ENCODE measurements at places on chromosomes 1 and 21. TPM values are rescaled to one million over a fixed set of nuclear protein-coding genes. Genes with fewer than 3 reads are reported as not detected.
A peak's percentile ranks its signal among the peaks of the same experiment; 100 is the strongest.

SDC3 gene
- 13.1 TPM for total RNA-seq

FAM72D gene
- total RNA-seq: 0.72 TPM

NR5A2 gene
- under 0.01 TPM for total RNA-seq

- DNase-seq: peak; percentile 63
Observed at GRCh38 chr1:206021626-206022365, 1.9 kb downstream of the CTSE start.

DNA sequence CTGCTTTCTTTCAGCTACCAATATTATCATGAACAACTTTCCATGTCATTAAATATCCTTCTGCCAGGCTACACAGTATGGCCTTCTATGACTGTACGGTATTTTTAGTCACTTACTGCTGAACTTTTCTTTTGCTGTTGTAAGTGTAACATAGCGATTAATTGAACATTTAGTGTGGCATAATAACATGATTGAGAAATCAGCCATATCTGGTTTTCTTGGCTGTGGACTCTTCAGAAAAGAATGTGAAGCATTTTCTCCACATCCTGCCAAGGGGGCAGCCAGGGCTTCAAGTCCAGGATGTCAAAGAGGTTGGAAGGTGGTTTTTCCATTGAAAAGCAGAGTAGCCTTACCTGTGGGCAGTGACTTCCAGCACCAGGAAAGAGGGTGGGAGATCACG lies 8.8 kb upstream of the AHCYL1 start:
- DNase-seq: peak; percentile 85

GRCh38 chr21:29730281-29730680 lies 209.5 kb downstream of the GRIK1 start:
- no peak for DNase-seq

DNA sequence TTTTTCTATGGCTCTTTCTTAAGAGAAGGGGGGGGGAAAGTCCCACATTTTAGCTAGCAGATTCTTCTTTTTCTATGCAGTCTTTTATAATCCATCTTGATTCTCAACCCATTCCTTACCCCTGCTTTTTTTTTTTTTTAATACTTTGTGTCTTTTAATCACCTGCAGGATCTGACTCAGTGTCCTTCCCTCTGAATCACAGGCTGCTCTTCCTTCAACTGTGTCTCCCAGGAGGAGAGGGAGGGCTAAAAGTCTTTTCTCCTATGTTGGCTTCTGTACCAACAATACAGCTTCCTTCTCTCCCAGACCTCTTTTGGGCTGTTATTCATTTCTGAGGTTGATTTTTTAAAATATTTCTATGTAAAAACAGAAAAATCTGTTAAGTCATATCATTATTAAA lies 686.2 kb downstream of the ADGRL2 start:
- DNase-seq: no peak

GRCh38 chr1:7888248-7889081 lies 35.6 kb upstream of the UTS2 start:
- DNase-seq: peak; percentile 56

DNA sequence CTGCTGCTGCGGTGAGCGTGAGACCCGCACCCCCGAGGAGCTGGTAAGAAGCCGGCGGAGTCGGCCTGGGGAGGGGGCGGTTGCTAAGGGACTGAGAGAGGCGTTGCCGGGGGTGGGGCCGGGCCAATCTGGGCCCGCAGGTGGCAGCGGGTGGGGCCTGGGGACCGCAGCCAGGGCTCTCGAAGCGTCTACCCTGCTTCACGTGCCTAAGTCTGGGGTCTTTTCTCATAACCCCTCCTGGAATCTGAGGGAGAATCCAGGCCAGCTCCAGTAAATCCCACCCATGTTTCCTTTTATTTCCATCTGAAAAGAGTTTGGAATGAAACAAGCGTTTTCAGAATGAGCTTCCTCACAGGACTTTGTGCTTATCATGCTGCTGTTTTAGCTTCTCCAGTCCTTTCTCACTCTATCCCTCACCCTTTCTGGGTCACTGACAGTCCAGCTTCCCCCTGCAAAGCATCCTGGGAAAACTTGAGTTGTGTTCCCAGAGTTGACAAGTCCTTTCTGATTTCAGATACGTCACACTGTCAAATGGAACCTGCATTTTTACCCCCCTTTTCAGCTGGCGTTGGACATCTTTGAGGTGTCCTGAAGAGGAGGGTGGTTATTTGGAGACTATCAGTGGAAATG lies 431 bp downstream of the CLCN6 start:
- peak; percentile 21 for DNase-seq

GRCh38 chr1:67166196-67166595 lies at the start of gene IL23R:
TSS of gene IL23R (plus strand) at chr1:67166454. CDS start at chr1:67168121, 1,667 bp downstream.
- no peak for DNase-seq

- DNase-seq: no peak
Observed at GRCh38 chr1:208333676-208334075, 89.5 kb upstream of the PLXNA2 start.

DNA sequence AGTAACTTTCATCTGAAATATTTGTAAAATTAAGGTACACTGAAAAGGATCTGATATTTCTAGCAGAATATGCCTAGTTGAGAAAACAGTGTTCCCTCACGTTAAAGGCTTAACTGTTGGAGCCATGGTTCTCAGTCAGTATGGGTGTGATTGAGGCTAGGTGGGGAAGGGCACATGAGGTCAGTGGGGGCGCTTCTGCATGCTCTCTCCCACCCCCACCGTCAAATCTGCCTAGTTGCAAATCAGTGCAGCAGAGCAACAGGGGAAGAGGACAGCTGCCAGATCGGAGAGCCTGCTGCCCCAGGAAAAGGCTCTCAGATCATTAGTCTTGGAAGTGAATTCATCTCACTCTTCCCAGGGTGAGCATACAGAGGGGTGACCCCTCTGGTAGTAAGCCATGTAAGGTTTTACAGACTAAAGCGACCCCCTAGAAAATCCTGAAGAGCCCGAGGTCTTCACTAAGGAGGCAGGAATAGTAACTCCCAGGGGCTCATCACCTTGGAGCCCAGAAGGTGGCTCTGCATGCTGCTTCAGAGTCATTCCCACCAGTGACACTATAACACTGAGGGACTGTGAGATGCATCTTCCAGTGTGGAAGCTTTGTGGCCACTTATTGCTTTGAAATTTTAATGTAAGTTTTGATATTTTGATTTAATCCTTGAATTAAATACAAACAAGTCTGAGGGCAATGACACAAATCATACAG lies 83.1 kb upstream of the BARHL2 start:
- DNase-seq: no peak

DNA sequence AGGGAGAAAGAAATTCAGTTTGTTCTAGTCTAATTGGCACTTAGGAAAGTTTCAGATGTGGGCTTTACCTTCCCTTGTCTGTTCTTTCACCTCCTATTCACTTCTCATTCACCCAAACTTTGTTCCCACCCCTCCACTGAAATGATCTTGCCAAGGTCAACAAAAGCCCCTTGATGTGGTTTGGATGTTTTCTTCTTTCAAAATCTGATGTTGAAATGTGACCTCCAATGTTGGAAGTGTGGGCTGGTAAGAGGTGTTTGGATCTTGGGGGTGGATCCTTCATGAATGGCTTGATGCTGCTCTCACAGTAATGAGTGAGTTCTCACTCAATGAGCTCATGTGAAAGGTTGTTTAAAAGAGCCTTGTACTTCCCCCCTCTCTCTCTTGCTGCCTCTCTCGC lies 379.3 kb downstream of the HHIPL2 start:
- DNase-seq: no peak

DNA sequence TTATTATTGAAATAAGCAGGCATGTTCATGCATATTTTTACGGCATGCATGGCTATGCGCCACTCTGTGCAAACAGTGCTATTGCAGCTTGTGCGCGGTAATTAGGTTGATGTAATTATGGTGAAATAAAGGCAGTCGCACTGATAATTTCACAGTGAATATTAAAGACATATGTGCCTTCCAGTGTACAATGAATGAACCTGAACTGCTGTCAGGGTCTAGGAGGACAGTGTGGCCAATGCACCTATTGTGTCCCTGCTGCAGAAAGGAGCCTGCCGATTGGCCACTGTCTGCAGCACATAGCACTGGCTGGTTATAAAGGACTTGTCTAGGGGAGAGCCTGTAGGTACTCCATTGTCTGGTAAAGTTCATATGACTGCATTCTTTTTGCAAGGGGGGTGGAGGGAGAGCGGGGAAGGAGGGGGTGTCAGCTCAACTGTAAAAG lies 340.4 kb downstream of the USP25 start:
- DNase-seq: no peak
